ENCODE measurements at places on chromosomes 5 and 9.

DNA sequence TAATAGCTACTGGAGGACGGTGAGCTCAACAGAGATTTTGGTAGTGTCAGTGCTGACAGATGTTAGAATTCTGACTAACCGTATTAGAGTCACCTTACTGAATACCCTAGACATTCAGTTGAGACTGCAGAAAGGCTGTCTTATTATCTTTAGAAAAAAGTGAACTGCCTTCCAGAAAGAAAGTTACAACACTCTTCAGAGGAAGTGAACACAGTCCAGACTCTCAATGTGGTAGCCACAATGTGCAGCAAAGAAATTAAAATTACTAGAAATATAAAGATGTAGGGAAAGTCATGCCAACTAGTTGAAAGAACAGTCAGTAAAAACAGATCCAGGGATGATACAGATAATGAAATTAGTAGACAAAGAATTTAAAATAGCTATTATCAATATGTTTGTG, 47.1 kb upstream of the COL15A1 start:
- DNase-seq: no peak

- DNase-seq: no peak
These were observed 245.4 kb downstream of the RAB3C start for GRCh38 chr5:58828258-58828657.

GRCh38 chr5:170660531-170660930, 123.0 kb upstream of the GABRP start:
- DNase-seq: no peak

DNA sequence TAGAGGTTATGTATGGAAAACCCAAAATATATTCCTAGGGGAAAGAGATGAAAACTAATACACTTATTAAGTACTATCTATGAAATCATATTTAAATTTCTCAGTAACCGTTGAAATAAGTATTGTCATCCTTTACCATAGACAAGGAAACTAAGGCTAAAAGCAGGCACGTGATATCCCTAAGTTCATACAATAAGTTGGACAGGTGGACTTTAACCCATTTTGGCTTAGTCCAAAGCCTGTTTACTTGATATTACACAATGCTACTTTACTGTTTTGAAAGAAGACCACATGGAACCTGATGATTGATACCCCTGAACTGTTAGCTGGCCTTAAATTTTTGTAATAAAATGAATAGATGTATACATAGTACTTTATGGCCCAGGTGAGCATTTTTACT, 3.5 kb downstream of the NFX1 start:
- DNase-seq: no peak

- DNase-seq: no peak
These were observed 100.9 kb upstream of the MSX2 start for GRCh38 chr5:174623433-174624019.

- DNase-seq: no peak
These were observed 209.3 kb downstream of the PALM2AKAP2 start for GRCh38 chr9:109989296-109989695.

GRCh38 chr9:116901260-116901659, 214.2 kb downstream of the TRIM32 start:
- DNase-seq: no peak
